ENCODE measurements at places on chromosomes 3 and 15. TPM values are rescaled to one million over a fixed set of nuclear protein-coding genes. Genes with fewer than 3 reads are reported as not detected.
A peak's percentile ranks its signal among the peaks of the same experiment; 100 is the strongest.

GRCh38 chr15:47964229-47964628 lies 156.6 kb upstream of the SLC24A5 start:
- DNase-seq = no peak

The DCP1A gene
- 20.7 TPM for total RNA-seq

The CX3CR1 gene
- 0.94 TPM for total RNA-seq

DNA sequence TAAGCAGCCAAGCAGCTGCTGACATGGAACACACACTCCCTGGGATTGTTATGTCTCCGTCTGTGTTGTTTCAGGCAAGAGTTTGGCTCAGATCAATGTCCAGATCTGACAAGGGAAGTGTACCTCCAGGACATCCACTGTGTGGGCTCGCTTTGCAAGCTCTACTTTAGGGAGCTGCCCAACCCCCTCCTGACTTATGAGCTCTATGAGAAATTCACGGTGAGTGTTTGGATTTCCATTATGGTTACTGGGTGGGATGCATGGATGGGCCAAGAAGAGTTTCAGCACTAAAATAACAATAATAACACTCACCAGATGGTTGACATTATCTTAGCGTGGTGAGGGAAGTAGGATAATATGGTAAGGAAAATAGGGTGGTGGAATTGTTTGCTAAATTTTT lies 74.1 kb downstream of the ARHGAP31 start:
- DNase-seq = no peak

The SLC12A1 gene
- not detected for total RNA-seq

The CDV3 gene
- 171 TPM for total RNA-seq

DNA sequence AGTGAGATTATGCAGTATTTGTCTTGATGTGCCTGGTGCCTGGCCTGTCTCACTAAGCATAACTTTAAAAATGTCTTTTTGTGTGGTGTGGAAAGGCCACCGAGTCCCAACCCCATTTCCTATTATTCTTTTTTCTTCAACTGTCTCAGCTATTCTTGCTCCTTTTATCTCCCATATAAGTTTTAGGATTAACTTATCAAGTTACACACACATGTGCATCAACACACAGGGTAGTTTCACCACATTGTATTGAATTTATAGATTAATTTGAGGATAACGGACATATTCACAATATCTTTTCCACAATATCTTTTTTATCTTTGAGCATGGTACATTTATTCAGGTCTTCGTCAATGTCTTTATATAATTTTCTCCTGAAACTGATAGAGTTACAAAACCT lies 127.6 kb downstream of the RYR3 start:
- DNase-seq = no peak

DNA sequence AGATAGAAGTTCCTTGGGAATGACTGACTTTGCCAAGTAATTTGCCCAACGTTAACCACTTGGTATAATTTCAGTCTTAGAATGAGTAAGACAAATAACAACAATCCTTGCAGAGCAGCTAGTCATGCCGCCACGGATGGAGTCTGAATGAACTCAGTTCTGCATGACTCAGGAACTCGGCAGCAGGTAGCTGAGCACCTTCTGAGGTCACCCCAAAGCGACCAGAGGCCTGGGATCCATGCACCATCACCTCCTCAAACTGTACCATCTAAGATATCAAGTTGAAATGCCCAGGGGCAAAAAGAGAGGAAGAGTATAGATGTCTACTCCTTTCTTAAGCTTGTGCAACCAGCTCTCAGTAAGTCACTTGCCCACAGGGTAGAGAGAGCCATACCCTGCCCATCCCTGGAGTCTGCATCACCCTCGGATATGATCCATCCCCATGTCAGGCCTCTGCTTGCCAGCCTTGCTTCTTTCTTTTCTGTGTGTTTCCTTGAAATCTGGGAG lies 8.5 kb upstream of the CDCP1 start:
- no peak for DNase-seq

The EXD1 gene
- not detected for total RNA-seq

DNA sequence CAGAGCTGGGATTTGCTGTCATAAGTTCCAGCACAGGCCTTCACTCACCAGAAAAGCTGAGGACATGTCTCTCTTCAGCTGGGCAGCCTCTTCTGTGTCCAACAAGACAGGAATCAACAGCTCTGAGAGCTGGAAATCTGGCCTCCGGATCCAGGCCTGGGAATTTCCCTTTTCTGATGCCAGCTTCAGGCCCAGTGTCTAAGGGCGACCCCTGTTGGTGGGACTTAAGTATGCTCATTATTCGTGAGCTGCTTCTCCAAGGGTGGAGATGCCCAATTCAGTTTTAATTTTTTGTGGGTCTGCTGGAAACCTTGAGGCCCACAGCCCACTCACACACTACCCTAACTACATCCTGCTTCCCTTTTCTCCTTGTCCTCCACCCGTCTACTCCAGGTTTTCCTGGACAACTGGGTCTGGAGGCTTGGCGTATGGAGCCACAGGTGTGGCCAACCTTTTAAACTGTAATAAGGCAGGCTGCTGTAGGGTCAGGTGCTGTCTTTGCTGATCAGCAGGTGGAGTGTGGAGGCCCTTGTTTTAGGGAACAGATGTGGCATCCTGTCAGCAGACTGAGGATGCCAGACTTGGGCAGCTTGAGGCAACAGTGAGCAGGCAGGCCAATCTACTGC lies 2.6 kb upstream of the CEMIP start:
- peak; percentile 91 for DNase-seq

The ARPP19 gene
- 64.5 TPM for total RNA-seq

The SAMD7 gene
- total RNA-seq = not detected

DNA sequence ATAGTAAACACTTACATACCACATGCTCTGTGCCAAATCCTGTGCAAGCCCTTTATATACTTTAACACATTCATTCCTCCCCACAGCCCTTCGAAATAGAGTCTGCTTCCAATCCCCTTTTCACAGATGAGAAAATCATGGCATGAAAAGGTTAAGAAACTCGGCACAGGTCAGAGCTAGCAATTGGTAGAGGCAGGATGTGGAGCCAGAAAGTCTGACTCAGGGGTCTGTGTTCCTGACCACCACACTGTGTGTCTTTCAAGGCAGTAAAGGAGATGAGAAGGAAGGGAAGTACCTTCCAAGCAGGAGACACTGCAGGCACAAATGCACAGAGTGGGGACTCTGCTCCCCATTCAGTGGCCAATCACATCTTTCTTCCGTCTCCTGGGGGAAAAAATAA lies 61.1 kb downstream of the SCN11A start:
- DNase-seq = no peak

DNA sequence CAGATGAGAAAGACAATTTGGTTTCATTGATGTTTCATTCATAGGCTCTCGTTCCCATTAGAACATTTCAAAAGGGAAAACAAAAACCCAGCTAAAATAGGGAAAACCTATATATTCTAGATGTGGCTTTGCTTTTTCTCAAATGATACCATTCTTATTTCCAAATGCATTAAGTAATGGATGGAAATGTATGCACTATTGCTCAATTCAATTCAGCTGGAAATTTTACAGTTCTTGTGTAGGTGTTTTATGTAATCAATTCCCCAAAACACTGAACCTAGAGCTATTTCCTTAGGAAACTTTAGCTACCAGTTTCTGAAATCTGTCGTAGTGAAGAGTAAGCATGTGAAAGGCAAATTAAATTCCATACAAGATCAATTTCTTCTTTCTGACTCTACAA lies 11.7 kb downstream of the IL1RAP start:
- DNase-seq = no peak

DNA sequence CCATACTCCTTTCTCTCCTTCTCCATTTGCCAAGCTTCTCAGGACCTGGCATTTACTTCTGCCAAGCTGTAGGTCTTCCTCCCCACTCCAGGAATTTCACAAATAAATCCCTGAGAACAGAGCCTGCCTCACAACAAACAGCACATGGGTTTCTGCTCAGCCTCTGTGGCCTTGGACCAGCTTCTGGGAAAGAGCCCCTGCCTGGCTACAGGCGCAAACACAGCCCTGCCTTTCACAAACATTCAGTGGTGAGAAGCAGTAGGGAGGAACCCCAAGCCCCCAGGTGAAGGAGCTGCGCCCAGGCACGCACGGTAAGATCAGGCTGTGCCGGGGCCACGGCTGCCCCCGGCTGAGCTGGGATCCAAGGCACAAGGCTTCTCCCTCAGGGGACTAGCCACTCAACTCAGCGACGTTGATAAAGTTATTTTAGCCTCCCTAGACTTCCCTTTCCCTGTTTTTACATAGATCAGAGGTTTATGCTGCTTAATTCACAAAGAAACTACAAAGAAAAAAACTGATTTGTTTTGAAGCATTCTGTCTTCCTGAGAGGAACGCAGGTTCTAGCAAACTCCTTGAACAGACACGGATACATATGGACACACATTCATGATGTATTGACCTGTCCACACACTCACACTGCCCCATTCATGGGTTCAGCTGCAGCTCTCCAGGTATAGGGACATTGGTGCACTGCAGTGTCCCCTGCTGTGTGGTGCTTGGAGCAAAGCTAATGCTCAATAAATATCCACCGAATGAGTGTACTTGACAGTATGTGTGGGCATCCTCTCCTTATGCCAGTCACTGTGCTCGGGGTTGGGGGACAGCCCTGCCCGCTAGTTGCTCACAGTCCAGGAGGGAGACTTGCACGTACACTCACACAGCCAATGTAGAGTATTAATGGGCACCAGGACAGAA lies 25.4 kb downstream of the HES1 start:
- no peak for DNase-seq

DNA sequence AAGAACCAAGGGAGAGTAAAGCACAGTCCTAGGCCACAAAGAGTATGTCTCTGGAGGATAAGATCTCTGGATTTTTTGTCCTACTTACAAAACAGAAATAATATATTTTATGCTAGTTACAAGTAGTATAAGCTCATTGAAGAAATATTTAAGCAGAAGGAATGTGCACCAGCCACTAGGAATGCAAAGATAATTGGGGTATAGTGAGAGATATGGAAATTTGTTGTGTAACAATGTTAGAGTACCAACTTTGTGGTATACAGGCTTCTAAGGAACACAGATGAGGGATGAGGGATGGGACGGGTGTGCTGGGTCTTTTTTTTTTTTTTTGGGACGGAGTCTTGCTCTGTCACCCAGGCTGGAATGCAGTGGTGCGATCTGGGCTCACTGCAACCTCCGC lies 26.5 kb downstream of the AKAP13 start:
- no peak for DNase-seq

DNA sequence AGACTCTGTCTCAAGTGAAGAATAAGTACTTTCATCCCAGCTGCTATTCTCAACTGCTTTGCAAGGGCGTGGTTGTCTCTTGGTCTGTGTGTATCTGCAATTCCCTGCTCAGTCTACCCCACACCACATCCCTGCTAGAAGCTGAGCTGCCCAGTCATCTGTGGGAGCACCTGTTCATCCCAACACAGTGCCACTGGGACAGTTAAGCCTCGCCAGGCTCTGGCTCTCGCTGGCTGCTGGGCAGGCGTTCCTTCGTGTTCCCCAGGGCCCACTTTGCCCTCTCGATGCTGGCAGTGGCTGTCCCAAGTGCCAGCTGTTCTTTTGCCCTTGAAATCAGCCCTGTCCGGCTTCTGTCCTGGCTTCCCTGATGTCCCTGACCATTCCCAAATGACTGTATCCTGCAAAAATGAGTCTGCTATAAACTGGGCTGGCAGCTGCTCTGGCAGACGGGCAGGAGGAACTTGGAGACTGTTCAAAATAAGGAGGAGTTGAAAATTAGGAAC lies 91.6 kb upstream of the KLHL25 start:
- no peak for DNase-seq

- no peak for DNase-seq
These were observed 103.7 kb upstream of the TLE3 start for GRCh38 chr15:70201425-70201775.

The PDZRN3 gene
- total RNA-seq = 17.9 TPM

The PRR20G gene
- not detected for total RNA-seq

- DNase-seq = no peak
These were observed 14.8 kb downstream of the PBRM1 start for GRCh38 chr3:52670621-52671521.

GRCh38 chr15:56102441-56102840 lies 109.0 kb upstream of the NEDD4 start:
- no peak for DNase-seq

GRCh38 chr3:56355570-56356185 lies 112.6 kb downstream of the ERC2 start:
- no peak for DNase-seq

The CCDC33 gene
- 0.22 TPM for total RNA-seq

The CD276 gene
- total RNA-seq = 39.2 TPM

DNA sequence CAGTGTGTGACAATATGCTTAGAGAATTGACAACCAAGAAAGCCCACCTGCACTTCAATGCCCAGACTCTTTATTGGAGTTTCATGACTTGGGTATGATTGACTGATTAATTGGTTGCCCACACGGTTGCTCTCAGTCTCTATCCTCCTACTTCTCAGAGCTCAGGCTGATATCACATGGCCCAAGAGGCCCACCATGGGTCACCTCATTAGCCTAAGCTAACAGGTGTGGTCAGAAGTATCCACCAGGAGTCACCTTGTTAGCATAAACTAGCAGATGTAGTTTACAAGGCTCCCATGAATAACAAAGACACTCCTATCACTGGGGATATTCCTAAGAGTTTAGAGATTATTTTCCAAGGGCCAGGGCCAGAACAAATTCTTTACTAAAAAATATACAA lies 120.2 kb upstream of the MBNL1 start:
- no peak for DNase-seq

DNA sequence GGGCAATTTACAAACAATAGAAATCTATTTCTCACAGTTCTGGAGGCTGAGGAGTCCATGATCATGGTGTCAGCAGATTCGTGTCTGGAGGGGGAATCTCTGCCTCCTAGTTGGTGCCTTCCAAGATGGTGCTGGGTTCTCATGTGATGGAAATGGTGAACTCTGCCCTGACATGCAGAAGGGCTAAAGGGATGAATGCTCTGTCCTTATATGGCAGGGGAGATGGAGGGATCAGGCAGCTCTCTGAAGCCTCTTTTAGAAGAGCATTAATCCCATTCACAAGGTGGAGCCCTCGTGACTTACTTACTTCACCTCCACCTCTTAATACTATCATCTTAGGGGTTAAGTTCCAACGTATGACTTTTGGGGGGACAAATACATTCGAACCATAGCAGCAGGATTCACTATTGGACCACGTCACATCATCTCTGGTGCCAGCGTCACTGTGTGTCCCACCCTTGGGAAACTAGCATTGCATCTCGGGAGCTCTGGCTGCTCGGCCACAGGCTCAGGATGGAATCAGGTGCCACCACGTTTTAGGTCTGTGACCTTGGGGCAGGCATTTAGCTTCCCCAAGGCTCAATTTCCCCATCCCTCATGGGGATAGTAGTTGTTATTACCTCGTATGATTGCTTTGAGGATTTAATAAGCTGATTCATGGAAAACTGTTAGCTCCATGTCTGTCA lies 53.0 kb downstream of the SV2B start:
- no peak for DNase-seq

All from mucosa of descending colon (tissue), 3 donors.